ENCODE measurements at places on chromosomes 1 and 21.

DNA sequence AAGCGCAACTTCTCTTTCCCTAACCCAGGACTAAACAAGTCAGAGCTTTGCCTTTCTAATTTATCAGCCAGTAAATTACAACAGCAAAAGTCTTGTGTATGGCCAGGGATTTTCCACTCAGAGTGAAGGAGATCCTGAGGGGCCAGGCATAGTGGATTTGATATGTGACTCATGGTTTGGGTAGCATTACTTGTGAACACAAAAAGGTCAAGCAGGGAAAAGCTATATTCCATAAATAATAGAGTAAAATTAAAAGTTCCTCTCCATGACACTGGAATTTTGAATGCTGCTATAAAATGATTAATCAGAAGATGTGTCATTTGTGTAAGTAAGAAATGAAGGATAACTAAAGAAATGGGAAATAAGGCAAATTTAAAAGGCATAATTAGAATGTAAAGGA lies 284.8 kb downstream of the HLX start:
- DNase-seq: no peak

DNA sequence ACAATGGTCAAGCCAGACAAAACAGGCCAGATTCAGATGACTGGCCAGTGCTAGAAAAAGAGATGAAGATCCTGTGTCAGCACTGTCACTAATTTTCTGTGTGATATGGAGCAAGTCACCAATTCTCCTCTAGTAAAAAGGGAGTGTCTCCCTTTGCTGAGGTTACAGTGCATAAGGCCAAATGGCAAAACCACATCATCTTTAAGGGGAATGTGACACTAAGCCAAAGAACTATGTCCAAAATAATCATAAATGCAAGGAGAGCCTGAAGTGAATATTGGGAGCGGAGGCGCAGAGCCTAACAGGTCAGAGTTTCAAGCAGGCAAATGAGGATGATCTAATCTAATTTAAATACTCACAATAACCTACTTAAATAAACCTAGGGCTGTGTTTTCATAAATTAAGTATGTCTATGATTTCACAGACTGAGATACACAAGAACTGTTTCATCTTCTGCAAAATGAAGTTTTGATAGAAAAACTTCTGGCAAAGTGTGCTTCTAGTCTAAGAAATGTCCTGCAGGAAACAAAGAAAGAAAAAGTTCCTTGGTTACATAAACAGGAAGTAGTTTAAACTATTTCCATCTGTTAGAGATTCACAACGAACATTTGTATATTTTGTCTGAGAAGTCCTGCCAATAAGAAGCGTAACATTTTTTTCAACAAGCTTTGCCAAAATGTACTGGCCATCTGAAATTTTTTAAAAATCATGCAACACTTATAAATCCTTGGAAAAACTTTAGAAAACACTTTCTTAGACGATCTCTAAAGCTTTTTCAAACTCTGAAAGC lies 290.2 kb downstream of the LRRC40 start:
- no peak for DNase-seq

GRCh38 chr1:29272147-29272907 lies 36.0 kb downstream of the PTPRU start:
- DNase-seq: no peak

DNA sequence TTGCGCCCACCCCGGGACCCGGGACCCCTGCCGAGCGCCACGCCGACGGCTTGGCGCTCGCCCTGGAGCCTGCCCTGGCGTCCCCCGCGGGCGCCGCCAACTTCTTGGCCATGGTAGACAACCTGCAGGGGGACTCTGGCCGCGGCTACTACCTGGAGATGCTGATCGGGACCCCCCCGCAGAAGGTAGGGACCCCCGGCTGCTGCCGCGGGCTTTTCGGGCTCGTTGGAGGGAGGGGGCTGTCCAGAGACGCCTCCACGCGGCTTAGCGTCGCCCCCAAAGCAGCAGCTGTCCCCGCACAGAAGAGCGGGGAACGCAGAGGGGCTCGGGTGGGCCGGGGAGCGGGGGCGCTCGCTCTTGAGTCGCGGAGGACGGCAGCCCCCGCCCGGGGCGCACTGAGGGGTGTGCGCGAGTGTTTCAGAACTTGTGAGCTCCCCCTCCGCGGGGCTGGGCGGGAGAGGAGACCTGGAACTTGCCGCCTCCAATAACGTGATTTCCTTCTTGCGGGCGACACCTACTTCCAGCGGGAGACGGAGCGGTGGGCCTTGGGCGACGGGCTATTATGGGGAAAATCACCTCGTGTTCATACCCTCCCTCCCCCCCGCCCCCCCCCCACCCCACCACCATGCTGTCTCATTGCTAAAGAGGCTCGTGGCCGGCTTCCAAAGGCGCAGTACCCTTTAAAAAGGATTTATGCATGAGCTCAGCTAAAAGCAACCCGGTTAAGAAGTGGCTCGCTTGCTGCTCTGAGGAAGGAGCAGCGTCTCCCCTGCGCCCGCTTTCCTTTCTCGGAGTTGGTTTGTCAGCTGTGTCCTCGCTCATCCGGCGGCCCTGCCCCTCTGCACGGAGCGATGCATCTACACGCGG lies 664 bp downstream of the BACE2 start:
- DNase-seq: no peak

- DNase-seq: no peak
Observed at GRCh38 chr1:28341591-28341990, 12.8 kb downstream of the MED18 start.
